ENCODE measurements at places on chromosomes 11 and 22. TPM values are rescaled to one million over a fixed set of nuclear protein-coding genes. Genes with fewer than 3 reads are reported as not detected.
A peak's percentile ranks its signal among the peaks of the same experiment; 100 is the strongest.

GRCh38 chr11:70059971-70060370 is 18.1 kb upstream of the ANO1 start:
- DNase-seq = no peak
- H3K27ac ChIP-seq = no peak overlapping the region
- H3K4me3 ChIP-seq = no peak overlapping the region
- H3K4me1 ChIP-seq = no peaks in the 10 kb centered on the region
- no peaks in the 10 kb centered on the region for H3K36me3 ChIP-seq

GRCh38 chr22:40450616-40451015 is 80.2 kb downstream of the SGSM3 start:
- peaks cover 77% of the 10 kb centered on the region for H3K4me1 ChIP-seq
- H3K4me3 ChIP-seq = no peak overlapping the region
- no peak for DNase-seq
- H3K27me3 ChIP-seq = no peaks in the 10 kb centered on the region
- H3K36me3 ChIP-seq = peaks cover 4% of the 10 kb centered on the region
- no peak overlapping the region for H3K27ac ChIP-seq

The NCAM1 gene
- total RNA-seq = not detected

- H3K27me3 ChIP-seq = no peaks in the 10 kb centered on the region
- no peaks in the 10 kb centered on the region for H3K4me1 ChIP-seq
- H3K36me3 ChIP-seq = no peaks in the 10 kb centered on the region
- no peak overlapping the region for H3K4me3 ChIP-seq
- H3K27ac ChIP-seq = no peak overlapping the region
Measured at GRCh38 chr11:89463266-89463780, 27.9 kb downstream of the NOX4 start.

The RIMBP3C gene
- total RNA-seq = not detected

The TRIM22 gene
- total RNA-seq = 280 TPM

DNA sequence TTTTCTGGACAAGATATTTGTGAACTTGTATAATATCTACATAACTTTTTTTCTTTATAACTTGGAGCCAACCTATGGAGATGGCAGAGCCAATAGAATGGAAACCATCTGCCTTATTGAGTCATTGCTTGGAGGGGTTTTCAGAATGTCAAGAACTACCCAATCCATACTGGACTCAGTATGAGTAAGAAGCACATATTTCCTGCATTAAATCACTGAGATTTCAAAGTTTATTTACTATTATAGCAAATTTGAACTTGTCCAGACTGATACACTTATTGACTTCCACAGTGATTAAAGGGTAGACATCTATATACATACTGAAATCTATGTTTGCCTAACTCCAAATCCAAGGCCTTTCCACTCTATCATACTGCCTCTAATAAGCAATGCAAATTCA is 704.0 kb downstream of the KCNA4 start:
- H3K4me3 ChIP-seq = no peak overlapping the region
- no peaks in the 10 kb centered on the region for H3K36me3 ChIP-seq
- DNase-seq = no peak

GRCh38 chr22:37277384-37277783 is 4.9 kb upstream of the CYTH4 start:
- no peak overlapping the region for H3K27ac ChIP-seq
- peaks cover 21% of the 10 kb centered on the region for H3K4me1 ChIP-seq
- DNase-seq = no peak
- no peaks in the 10 kb centered on the region for H3K36me3 ChIP-seq

The AP5B1 gene
- 6.2 TPM for total RNA-seq

DNA sequence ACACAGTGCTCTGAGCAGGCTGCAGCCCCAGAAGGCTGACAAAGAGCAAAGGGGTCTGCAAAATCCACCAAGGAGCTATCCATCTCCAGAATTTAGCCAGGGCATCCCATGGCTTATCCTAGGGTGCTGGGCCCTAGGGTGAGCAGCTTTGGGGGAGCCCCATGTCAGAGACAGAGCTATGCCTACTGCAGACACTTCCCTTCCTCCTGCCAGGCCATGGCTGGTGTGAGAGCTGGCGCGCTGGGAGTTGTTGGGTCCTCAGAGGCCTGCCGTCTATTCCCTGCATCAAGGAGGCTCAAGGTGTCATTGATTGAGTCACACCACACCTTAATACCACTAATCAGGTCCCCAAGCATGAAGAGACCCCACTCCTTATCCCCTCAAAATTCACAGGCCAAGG is 85.3 kb upstream of the TP53I11 start:
- H3K4me3 ChIP-seq = no peak overlapping the region
- no peak overlapping the region for H3K27ac ChIP-seq
- DNase-seq = no peak
- H3K27me3 ChIP-seq = no peaks in the 10 kb centered on the region

- no peak overlapping the region for H3K27ac ChIP-seq
- peaks cover 12% of the 10 kb centered on the region for H3K36me3 ChIP-seq
- H3K27me3 ChIP-seq = no peaks in the 10 kb centered on the region
- H3K4me1 ChIP-seq = no peaks in the 10 kb centered on the region
- DNase-seq = no peak
- no peak overlapping the region for H3K4me3 ChIP-seq
Measured at GRCh38 chr22:31870890-31871289, 73.4 kb upstream of the YWHAH start.

GRCh38 chr11:24406389-24406788 is 90.5 kb upstream of the LUZP2 start:
- no peak overlapping the region for H3K4me3 ChIP-seq
- H3K36me3 ChIP-seq = no peaks in the 10 kb centered on the region
- DNase-seq = no peak

DNA sequence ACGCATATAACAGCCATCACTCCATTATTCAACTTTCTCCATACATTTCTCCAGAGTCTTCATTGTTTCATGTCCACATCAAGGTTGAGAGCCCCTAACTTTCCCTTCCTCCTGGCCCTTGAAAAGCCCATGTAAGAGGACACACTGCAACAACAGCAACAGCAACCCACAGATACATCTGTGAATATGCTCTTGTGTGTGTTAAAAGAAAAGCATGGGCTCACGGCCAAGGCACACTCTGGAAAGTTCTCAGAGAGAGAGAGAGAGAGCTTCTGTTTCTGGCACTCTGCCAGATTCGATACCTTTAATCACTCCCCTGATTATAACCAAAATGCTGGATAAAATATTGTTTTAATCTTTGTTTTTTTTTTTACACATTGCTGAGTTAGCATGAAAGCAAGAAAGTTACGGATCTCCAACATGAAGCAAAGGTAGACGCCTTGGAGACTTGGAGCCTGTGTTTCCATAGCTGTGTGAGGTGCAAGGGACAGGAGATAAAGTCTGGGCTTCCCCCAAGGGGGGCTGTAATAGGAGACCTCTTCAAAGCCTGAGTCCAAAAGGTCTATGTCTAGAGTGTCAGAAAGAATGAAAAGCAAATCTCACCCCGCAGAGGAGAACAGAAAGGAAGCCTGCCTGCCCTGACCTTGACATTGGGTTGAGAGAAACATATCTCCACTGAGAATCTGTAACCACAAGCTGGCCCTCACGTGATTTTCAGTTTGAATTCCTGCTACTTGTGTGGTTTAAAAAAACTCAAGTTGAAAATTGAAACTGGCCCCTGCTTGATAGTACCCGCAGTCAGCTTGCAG is 33.7 kb upstream of the MPPED1 start:
- H3K4me1 ChIP-seq = no peaks in the 10 kb centered on the region
- peaks cover 34% of the 10 kb centered on the region for H3K27me3 ChIP-seq
- no peaks in the 10 kb centered on the region for H3K36me3 ChIP-seq
- no peak overlapping the region for H3K4me3 ChIP-seq
- no peak overlapping the region for H3K27ac ChIP-seq

The RAG2 gene
- total RNA-seq = not detected

GRCh38 chr11:14542324-14542723 is 22.1 kb upstream of the PSMA1 start:
- H3K27me3 ChIP-seq = no peaks in the 10 kb centered on the region
- DNase-seq = no peak
- no peak overlapping the region for H3K27ac ChIP-seq
- peaks cover 61% of the 10 kb centered on the region for H3K4me1 ChIP-seq
- H3K36me3 ChIP-seq = peaks cover 4% of the 10 kb centered on the region

DNA sequence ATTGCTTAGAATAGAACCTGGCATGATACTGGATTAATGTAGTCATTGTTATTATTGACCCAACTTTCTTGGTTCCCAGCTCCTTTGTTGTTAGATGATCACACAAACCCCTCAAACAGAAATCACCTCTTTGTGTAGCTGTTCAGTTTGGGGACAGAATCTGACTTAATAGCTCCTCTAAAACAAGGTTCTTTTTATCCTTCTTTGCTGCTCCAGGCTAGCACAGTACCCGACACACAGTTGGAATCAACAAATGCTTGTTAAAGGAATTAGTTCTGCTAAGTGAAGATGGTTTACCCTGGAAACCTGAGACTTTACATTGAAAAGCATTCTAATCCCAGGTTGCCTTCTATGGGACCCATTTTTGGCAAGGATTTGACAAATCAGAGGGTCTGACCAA is 43.9 kb downstream of the GAB2 start:
- H3K36me3 ChIP-seq = no peaks in the 10 kb centered on the region
- no peaks in the 10 kb centered on the region for H3K4me1 ChIP-seq
- no peak overlapping the region for H3K4me3 ChIP-seq
- H3K27ac ChIP-seq = no peak overlapping the region
- no peak for DNase-seq

GRCh38 chr11:67120881-67121710 is 2.0 kb downstream of the KDM2A start:
- peaks cover 32% of the 10 kb centered on the region for H3K4me1 ChIP-seq
- H3K4me3 ChIP-seq = peak overlapping the region; percentile 97
- DNase-seq = peak; percentile 36
- no peaks in the 10 kb centered on the region for H3K27me3 ChIP-seq
- H3K27ac ChIP-seq = peak overlapping the region; percentile 92

- H3K4me1 ChIP-seq = peaks cover 14% of the 10 kb centered on the region
- H3K36me3 ChIP-seq = peaks cover 26% of the 10 kb centered on the region
- H3K4me3 ChIP-seq = no peak overlapping the region
- no peak overlapping the region for H3K27ac ChIP-seq
- H3K27me3 ChIP-seq = no peaks in the 10 kb centered on the region
- no peak for DNase-seq
Measured at GRCh38 chr22:24101966-24102365, 79.3 kb upstream of the SUSD2 start.

GRCh38 chr11:62015615-62016014 is 48.2 kb upstream of the FTH1 start:
- no peaks in the 10 kb centered on the region for H3K36me3 ChIP-seq
- no peak for DNase-seq
- no peaks in the 10 kb centered on the region for H3K4me1 ChIP-seq
- H3K27ac ChIP-seq = no peak overlapping the region

- no peak overlapping the region for H3K27ac ChIP-seq
- no peak for DNase-seq
- H3K36me3 ChIP-seq = no peaks in the 10 kb centered on the region
- H3K4me3 ChIP-seq = no peak overlapping the region
Measured at GRCh38 chr11:121683791-121684190, 231.0 kb upstream of the SORL1-AS1 start.

DNA sequence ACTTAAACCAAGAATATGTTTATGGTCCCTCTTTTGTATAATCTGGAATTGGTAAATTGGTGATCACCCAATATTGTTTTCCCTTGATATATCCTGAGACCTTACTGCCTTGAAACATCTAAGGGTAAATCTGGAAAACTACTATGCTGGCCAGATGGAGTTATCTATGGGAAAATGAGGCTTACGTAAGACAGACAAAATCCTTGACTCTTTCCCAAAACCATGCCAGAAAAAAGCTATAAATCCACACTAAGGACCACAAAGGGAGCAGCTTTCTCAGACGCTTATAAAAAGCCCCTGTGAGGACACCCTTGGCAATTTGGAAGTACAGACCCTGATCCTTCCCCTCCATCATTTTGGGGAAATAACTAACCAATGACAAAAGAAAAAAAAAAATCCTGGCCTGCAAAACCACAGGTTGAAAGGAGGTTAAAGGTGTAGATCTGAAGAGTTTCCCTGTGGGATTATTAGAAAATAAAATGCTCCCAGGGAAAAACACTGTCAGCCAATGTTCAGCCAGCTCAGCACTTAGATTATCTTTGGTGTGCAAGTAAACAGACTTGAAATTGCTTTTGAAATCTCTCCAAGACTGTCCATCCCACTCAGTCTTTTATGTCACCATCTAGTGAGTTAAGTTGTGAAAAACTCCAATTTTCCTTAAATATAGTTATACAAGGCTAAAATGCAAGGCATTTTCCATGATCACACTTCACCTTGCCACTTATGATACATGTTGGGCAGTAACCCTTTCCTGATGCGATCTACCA is 6.6 kb upstream of the AMBRA1 start:
- peaks cover 3% of the 10 kb centered on the region for H3K4me1 ChIP-seq
- no peak overlapping the region for H3K27ac ChIP-seq
- H3K36me3 ChIP-seq = peaks cover 2% of the 10 kb centered on the region
- H3K4me3 ChIP-seq = no peak overlapping the region
- no peaks in the 10 kb centered on the region for H3K27me3 ChIP-seq

The DHCR7 gene
- 52.0 TPM for total RNA-seq

- H3K36me3 ChIP-seq = no peaks in the 10 kb centered on the region
- no peak for DNase-seq
- peaks cover 8% of the 10 kb centered on the region for H3K27me3 ChIP-seq
- H3K4me1 ChIP-seq = peaks cover 5% of the 10 kb centered on the region
Measured at GRCh38 chr11:58659910-58660570, 37.6 kb downstream of the CNTF start.

- H3K36me3 ChIP-seq = no peaks in the 10 kb centered on the region
- no peak overlapping the region for H3K4me3 ChIP-seq
- no peak overlapping the region for H3K27ac ChIP-seq
- no peaks in the 10 kb centered on the region for H3K27me3 ChIP-seq
- no peak for DNase-seq
Measured at GRCh38 chr22:16957781-16958180, 50.2 kb downstream of the GAB4 start.

- H3K4me1 ChIP-seq = peaks cover 18% of the 10 kb centered on the region
- no peaks in the 10 kb centered on the region for H3K27me3 ChIP-seq
- DNase-seq = no peak
Measured at GRCh38 chr22:46824344-46824909, 62.0 kb downstream of the TBC1D22A start.

GRCh38 chr11:61756452-61757212 is 4.2 kb downstream of the MYRF start:
- H3K27ac ChIP-seq = no peak overlapping the region
- peaks cover 13% of the 10 kb centered on the region for H3K4me1 ChIP-seq
- H3K4me3 ChIP-seq = no peak overlapping the region
- peak; percentile 57 for DNase-seq
- H3K36me3 ChIP-seq = no peaks in the 10 kb centered on the region

The GAL gene
- total RNA-seq = 3.6 TPM

The TRIM49 gene
- not detected for total RNA-seq

DNA sequence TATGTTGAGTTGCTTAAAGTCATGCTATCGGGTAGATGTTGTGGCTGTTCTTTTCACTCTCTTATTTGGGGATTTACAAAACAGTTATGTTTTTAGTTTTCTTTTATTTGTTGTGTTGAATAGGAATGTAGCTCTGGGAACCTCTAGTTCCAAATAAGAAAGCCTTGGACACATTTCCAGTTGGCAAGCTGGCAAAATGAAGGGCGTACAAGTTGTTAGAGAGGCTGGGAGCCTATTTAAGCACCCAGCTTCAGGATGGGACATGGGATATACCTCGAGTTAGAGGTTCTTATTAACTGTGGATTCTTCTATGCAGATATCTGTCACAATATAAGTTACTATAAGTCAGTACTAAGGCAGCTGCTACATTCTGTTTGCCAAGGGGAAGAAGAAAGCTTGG is 22.8 kb downstream of the PPARA start:
- peaks cover 22% of the 10 kb centered on the region for H3K4me1 ChIP-seq
- H3K27me3 ChIP-seq = no peaks in the 10 kb centered on the region
- DNase-seq = no peak
- peaks cover 10% of the 10 kb centered on the region for H3K36me3 ChIP-seq
- H3K4me3 ChIP-seq = no peak overlapping the region

The EEF1G gene
- total RNA-seq = 2,440 TPM

The KRTAP5-7 gene
- not detected for total RNA-seq
